Motor neuron (in vitro differentiated cells): ENCODE measurements at places on chromosomes 1 and 21. TPM values are rescaled to one million over a fixed set of nuclear protein-coding genes. Genes with fewer than 3 reads are reported as not detected.

The TBCE gene
- 35.0 and 35.8 TPM in 2 replicates for total RNA-seq

The SPRR2B gene
- 2.9 TPM in 1 of 2 replicates, not detected in the other for total RNA-seq

The TCHH gene
- total RNA-seq: 0.22 and 0.63 TPM in 2 replicates

The FAM72D gene
- 6.1 and 7.6 TPM in 2 replicates for total RNA-seq

The OR6N1 gene
- total RNA-seq: 0.05 TPM in 2 replicates

The ATP1A4 gene
- 0.17 TPM in 1 of 2 replicates, not detected in the other for total RNA-seq

The SYTL1 gene
- total RNA-seq: 0.91 and 1.4 TPM in 2 replicates
